ENCODE measurements at places on chromosomes 16 and 17.

DNA sequence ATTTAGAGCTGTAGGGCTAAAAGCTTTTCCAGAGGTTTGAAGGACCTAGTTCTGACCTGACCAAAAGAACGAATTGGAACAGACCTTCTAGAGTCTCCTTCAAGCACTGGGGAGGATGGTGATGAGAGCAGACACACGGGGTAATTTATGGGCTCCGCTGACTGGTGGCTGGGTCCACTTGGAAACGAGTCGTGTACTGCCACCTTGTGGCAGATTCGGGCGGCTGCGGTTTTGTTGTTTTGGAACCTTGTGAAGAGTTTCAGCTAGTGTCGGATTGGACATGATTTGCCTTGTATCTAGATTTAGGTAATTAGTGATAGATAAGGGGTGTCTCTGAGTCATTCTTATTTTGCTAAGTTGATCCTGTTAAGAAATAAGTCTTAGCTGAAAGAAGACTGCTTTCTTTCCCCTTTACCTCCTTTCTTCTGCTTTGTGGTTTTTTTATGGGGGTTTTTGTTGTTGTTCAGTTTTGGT, 98.9 kb downstream of the AATF start:
- DNase-seq: peak; percentile 94

DNA sequence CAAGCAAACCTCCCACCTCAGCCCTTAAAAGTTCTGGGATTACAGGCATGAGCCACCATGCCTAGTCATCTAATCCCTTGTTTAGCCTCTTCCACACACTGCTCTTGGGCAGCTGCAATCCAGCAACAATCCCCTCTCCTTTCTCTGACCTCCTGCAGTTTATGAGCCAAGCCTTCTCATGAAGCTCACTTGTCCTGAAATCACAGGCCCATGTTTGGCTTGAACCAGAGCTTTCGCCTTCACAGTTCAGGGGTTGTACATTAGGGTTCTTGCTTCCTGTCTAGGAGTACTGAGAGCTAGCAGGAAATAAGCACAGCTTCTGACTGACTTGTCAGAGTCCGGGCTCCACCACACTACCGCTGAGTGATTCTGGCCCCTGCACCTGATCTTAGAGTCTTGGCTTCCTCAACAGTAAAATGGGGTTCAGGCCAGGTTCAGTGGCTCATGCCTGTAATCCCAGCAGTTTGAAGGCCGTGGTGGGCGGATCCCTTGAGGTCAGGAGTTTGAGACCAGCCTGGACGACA, 16.3 kb downstream of the ERAL1 start:
- DNase-seq: no peak

DNA sequence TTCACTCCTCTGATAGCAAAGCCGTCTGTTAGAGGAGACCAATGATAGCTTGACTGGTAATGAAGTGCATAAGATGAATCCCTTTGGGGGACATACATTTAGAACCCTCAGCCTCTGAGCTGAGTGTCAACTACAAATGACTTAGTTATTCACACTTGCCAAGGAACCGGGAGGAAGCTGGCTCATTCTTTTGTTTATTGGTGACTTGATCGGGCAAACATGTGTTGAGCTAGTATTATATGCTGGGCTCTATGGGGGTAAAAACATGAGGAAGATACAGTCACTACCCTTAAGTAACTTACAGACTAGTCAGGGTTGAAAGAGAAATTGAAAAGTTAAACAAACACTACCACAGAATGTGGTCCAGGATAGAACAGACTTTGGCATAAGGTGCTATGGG, 3.0 kb downstream of the CCL16 start:
- no peak for DNase-seq

GRCh38 chr16:89550421-89551007, 10.0 kb upstream of the RPL13 start:
- DNase-seq: no peak

- no peak for DNase-seq
Measured at GRCh38 chr17:285751-286422, 66.7 kb downstream of the RPH3AL start.

- no peak for DNase-seq
Measured at GRCh38 chr16:3235856-3236669, 1.1 kb upstream of the ZNF200 start.

GRCh38 chr17:39143552-39144093, 7.8 kb downstream of the PLXDC1 start:
- DNase-seq: no peak

DNA sequence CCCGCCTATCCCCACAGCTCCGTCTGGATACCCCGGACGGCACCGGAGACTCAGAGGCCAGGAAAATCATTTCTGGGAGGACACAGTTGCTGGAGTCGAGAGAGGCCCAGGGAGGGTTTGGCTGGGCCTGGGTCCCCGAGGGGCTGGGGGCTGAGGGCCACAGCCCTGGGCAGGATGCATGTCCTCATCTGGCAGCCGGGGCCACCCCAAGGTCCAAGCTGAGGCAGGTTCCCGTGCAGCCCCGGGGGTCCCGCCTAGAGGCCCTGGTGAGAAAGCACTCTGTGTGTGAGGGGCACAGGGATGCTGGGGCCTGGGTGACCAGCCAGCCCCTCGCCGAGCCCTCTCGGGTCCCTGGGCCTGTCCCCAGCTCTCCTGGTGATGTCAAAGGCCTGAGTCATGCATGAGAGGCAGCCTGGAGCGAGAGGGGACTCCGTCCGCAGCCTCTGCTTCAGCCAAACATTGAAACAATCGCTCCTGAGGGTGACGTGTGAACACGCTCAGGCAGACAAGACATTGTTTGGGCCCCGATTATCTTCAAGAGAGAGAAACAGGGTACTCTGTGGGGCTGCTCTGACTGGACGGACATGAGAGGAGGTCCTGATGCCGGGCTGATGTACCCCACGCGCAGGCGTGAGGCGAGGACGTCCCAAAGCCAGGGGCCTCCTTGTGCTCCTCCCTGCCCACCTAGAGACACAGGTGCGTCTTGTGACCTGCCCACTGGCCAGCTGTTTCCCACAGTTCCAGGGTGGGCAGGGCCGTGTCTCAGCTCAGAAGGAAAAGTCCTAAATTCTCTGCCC, 25.8 kb upstream of the C1QTNF8 start:
- DNase-seq: no peak

DNA sequence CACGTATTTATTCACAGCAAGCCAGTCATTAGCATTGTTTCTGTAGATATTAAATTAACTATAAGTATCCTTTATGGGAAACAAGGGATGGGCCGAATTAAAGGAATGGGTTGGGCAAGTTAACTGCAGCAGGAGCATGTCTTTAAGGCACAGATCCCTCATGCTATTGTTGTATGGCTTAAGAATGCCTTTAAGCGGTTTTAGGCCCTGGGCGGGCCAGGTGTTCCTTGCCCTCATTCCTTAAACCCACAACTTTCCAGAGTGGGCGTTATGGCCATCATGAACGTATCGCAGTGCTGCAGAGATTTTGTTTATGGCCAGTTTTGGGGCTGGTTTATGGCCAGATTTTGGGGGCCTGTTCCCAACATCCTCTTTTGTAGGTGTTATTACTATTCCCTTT, 9.1 kb downstream of the PHKB start:
- DNase-seq: no peak

DNA sequence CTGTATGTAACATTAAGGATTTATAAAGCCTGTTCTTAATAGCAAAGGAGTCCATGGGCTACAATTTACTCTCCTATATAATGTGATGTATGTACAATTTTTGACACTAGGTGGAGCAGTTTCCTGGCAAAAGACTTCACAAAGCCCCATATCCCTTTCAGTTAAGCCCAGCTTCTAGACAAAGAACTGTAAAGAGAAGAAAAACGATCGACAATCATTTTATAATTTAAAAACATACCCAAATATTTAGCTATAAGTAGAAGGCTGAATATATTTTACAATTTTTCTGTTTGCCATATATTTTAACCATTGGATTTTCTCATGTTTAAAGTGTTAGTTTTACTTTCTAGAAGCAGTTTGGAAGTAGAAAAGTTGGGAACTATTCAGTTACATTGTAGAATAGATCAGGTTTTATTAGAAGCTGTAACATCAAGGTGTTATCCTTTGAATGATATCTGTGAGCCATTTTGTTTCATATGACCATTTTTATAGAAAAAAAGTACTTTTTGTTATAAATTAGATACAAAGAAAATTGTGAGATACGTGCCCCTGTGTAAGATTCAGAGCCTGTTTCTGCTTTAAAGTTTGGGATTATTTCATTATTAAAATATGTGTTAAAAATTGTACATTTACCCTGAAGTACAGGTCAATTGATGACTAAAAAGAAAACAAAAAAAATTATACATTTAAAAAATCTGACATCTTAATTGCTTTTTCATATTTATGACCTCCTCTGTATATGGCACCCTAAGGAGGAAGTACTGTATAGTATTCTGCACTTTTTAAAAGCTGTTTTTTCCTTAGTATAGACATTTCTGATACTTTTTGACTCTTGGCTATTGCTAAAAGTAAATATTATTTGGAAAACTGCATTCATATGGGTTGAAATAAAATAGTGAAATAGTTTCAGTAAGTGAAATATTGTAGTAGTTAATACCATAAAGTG, 46.3 kb downstream of the VMP1 start:
- peak; percentile 96 for DNase-seq

DNA sequence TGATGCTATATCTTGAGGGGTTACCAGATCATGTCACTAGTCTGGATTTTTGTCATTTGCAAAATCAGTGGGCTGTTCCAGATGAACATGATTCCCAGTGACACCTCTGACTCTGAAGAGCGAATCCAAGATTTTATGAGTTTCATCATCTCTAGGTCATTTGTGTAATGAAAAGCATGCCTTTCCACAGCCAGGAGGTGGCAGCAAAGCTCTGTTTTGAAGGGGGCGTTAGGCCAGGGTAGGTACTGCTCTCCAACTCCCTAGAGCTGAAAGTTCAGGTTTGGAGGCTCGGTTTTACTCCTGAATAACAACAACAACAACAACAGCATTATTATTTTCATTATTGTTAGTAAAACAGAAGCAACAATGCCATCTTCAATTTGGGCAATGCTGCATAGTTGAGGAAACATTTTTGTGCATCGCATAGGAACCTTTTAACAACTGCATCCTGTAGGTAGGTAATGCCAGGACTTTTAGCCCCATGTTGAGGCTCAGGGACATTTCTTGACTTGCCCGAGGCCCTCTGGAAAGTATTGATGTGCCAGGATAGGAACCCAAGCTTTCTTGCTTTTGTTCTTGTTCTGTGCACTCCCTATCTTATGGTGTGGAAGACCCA, 77.0 kb downstream of the MYH13 start:
- peak; percentile 50 for DNase-seq

GRCh38 chr17:37792787-37793186, 47.9 kb upstream of the HNF1B start:
- peak; percentile 58 for DNase-seq

DNA sequence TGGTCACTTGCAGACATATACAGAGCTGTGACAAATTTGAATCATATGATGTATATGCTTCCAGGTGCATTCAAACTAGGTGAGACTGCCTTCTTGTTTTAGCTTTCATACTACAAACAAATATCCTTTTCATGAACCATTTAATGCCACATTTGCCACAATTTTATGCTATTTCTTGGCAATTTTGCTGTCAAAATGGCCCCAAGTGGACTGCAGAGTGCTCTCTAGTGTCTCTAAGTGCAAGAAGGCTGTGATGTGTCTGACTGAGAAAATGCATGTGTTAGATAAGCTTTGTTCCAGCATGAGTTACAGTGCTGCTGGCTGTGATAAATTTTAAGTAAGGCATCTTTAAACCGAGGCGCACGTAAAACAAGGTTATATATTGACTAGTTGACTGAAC, 38.3 kb downstream of the CDH13 start:
- DNase-seq: no peak

DNA sequence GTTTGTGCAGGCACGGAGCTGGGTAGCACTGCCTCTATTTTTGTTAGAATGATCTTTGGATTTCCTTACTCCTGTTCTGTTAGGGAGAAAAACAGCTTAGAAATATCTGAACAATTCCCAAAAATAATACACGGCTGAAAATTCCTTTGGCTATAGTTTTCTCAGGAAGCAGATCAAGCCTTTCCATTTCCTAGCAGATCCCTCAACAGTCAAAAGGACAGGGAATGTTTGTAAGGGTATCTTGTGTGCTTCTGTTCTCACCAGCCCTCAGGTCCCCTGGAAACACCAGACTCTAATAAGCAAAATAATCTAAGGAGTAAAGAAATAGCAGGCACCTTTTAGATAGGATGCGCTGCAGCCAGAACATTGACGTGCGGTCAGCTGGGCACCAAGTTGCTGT, 30.5 kb upstream of the WSB1 start:
- no peak for DNase-seq

- DNase-seq: no peak
Measured at GRCh38 chr16:47712276-47713224, 251.4 kb downstream of the PHKB start.

GRCh38 chr16:4566144-4566543, 10.0 kb downstream of the C16orf96 start:
- no peak for DNase-seq

DNA sequence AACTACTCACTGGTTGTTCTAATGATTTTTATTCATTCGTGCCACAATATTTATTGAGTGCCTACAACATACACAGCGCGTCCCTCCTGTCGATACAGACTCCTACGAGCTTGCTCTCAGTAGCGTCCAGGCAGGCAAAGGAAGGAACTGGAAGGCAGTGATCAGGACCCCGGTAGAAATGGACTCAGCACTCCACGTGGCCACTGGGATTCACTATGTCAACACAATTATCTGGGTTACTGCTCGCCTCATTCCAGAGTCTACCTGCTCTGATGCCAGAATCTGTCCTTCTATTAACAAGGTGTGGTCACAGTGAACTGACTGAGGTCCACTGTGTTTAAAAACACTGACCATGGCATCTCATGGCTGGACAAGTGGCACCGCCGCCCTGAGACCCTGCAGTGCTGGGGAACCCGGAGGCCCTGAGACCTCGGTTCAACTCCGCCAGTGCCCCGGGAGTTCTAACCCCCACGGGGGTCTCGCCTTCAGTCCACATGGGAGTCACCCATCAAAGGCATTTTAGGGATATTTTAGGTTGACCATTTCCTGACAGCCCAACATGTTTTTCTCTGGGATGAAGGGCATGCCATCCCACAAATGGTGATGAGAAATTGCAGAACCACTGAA, 71.4 kb downstream of the ZFHX3 start:
- DNase-seq: no peak

DNA sequence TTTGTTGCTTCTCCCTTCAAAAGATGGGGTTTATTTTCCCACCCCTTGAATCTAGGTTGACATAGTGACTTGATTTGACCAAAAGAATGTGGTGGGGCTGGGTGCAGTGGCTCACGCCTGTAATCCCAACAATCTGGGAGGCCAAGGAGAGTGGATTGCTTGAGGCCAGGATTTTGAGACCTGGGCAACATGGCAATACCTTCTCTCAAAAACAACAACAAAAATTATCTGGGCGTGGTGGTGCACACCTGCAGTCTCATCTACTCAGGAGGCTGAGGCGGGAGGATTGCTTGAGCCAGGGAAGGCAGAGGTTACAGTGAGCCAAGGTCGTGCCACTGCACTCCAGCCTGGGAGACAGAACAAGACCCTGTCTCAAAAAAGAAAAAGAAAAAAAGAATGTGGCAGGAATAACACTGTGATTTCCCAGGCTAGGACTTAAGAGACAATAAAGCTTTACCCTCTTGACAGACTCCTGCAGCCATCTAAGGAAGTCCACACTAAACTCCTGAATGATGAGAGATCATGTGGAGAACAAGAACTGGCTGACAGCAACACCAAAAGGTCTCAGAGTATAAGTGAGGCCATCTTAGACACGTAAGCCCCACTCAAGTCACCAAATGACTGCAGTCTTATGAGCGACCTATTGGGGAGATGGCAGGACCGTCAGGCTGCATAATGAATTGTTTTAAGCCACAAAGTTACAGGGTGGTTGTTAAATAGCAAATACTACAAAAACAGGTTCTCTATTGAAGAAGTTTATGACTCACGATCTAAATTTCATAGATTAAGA, 37.0 kb downstream of the FBXL20 start:
- DNase-seq: no peak

Data from choroid plexus epithelial cell (primary cell).